ENCODE measurements at places on chromosomes 4 and X.
A peak's percentile ranks its signal among the peaks of the same experiment; 100 is the strongest.

GRCh38 chr4:6282314-6282771 is 12.7 kb downstream of the WFS1 start:
- no peak for DNase-seq

- DNase-seq = no peak
Measured at GRCh38 chr4:7647600-7648543, 213.1 kb upstream of the PSAPL1 start.

DNA sequence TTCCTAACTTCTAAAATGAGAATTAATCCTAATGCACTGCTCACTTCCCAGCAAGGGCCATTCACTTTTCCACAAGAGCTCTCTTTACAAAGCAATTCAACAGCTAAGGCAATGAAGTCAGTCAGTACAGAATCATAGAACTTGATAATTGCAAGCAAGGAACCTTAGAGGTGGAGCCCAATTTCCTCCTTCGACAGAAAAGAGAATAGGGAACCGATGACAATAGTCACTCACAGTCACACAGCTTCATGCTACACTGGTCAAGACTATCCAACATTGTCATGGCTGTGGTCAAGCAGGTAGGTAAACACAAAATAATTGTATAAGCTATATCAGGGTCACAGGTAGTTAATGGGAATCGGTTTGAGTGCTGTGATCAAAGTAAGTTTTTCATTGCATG is 90.0 kb downstream of the ELOVL6 start:
- DNase-seq = no peak

DNA sequence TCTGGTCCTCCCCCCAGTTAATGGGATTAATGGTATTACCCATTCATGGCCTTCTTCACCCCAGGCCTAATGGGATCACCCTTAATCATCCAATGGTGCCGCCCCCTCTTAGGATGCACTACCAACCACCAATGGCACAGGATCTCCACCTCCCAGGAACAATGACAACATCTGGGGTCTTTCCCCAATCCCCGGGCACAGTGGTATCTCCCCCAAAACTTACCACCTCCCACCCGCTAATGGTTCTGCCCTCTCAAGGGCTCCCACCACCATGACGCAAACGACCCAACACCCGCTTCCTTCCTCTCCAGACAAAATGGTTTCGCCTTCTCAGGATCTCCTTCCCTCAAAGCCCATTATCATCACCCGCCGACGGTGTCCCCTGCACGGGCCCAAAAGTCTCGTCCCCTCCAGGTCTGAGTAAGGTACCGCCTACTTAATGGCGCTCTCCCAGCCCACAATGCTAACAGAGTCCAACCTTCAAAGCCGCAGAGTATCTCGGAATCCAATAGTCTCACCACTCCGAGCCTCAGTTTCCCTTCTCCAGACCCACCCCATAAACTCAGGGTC is 458 bp downstream of the GRIPAP1 start:
- peak; percentile 34 for DNase-seq

GRCh38 chr4:13546941-13547484 is 2.7 kb upstream of the NKX3-2 start:
- DNase-seq = peak; percentile 52

DNA sequence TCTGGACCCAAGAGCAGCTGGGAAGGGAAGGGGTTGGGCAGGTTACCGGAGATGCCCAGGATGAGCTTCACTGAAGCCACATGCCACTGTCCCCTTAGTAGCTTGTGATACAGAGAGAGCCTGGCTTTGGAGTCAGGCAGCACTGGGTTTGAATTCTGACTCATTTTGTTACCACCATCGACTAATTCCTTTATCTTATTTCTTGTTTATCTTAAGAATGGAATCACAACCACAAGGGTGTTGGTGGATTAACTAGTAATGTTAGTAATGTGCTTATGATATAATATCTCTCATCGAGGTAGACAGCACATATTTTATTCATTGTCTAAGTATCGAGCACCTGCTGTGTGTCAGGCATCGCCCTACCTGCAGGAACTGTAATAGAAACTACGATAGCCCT is 17.7 kb upstream of the STX18 start:
- DNase-seq = no peak

- DNase-seq = no peak
Measured at GRCh38 chr4:128444544-128445302, 157.1 kb upstream of the PGRMC2 start.

GRCh38 chr4:110106931-110107296 is 91.5 kb downstream of the ELOVL6 start:
- peak; percentile 15 for DNase-seq

GRCh38 chr4:124414276-124415040 is 298.1 kb downstream of the ANKRD50 start:
- no peak for DNase-seq

DNA sequence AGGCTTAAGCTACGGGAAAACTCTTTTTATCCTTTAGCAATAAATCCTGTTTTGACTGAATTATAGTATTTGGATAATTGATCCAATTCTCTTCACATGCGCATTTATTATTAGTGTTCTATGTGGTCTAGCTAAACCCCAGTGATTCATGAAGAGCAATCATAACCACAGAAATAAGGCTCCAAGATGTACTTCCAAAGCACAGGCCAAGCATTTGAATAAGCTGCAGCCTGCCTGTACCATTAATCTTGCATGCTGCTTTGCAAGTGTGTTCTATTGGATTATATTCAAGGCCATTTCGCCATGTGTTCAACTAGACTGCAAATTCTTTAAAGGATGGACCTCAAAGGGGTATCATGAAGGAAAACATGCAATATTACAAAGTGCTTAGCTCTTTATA is 385.2 kb upstream of the FAT1 start:
- no peak for DNase-seq

DNA sequence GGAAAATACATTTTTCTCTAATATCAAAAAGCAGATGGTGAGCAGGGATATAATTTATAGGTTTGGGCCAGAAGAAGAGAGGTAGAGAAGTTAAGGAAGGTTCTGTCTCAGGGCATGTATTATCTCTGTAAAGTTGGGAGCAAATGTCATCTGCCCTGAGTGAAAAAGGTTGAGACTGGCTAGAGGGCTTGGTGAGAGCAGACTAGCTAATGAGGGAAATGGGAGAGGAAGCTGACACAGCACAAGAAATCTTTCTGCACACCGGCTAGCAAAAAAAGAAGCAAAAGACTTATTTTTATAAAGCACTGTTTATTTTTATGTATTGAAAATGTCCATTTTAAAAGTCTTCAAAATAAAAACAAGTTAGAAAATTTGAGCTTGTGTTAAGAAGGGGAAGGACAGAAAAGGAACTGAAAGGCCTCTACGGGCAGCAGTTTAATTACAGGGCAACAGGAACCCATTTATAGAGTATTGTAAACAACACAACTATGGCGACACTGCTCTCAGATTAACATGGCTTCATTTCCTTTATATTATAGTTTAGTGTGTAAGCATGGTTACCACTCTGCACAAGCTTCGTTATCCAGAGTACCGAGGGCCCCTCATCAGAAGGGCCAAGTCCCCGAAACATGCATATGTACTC is 17.4 kb downstream of the CD40LG start:
- no peak for DNase-seq

DNA sequence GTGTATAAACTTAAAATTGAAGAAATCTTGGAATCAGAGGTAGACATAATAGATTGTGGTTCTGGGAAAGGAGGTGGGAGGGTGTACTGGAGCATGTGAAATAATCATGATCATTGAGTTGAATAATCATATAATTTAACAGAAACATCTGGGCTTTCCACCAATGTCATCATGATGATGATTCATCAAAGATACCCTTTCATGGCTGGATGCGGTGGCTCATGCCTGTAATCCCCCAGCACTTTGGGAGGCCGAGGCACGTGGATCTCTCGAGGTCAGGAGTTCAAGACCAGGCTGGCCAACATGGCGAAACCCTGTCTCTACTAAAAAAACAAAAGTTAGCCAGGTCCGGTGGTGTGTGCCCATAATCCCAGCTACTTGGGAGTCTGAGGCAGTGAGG is 6.7 kb upstream of the RUFY3 start:
- no peak for DNase-seq

DNA sequence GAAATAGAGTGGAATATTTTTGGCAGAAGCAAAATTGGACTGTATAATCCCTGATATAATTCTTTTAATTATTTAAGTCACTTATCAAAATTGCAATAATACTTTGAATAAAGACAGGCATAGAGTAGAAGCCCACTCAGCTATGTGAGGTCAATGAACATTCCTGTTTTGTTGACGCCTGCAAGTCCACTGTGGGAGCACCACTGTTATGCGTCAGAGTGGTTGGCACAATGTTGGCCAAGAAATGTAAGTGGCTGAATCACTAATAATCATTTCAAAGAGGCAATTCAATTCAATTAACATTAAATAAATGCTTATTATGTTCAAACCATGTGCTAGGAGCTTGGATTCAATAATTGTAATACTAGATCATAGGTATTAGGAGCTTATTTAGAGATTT is 221.0 kb downstream of the SPCS3 start:
- no peak for DNase-seq

DNA sequence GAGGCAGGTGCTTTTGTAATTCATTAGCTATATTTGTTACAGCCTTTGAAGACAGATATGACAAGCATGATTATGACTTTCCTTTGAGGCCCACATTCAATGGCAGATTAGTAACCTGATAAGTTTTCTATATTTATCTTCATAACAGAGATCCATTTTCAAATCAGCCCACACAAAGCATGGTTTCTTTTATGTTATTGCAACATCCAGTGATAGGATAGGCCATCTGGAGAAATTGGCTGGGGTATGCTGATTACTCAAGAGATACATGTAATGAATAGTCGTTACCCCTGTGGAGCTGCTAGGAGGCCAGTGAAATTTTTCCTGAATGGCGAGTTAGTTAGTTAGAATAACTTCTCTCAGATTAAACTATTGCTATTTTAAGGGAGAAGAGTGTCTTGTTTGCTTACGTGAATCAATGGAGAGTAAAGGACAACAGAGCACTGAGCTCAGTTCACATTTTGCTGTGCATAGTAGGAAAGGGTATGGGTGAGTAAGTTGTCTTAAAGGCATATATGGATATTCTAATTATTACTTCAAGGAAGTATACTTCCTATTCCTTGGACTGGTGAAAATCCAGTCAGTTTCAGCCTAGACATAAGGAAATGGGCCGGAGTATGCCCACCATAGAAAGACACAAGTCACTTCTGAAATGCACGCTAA is 79.2 kb upstream of the DKK2 start:
- DNase-seq = no peak

GRCh38 chr4:183182873-183183725 is 84.0 kb downstream of the WWC2 start:
- no peak for DNase-seq

GRCh38 chr4:137131201-137131600 is 401.1 kb downstream of the PCDH18 start:
- DNase-seq = no peak

DNA sequence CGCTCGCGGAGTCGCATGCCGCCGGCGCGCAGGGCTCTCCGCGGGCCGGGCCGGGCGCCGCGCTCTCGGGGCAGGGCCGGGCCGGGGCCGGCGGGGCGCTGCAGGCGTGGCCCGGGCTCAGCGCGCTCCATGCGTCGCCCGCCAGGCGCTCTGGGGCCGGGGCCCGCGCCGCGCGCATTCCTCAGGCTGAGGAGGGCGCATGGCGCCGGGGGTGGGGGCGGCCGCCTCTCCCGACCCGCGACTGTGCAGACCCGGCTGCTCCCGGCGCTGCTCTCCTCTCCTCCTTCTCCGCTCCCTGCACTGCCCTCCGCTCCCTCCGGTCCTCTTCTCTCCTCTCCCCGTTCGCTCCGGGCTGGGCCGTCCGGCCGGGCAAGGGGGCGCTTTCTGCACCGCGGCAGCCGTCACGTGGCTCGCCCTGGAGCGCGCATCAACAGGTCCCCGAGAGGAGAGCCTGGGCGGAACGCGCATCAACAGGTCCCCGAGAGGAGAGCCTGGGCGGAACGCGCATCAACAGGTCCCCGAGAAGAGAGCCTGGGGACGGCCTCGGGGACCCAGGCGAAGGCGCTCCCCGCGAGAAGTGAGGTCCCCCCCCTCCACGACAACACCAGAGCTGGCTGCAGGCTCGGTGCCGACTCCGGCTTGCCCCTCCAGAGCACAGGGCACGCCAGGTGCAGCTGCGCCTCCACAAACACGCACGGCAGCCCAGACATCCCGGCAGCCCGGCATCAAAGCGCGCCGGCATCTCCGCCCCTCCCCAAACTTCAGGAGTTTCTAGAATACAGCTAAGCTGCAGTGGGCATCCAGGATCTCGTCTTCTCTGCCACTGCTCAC is 12.9 kb downstream of the PPP2R3B start:
- peak; percentile 51 for DNase-seq

- DNase-seq = no peak
Measured at GRCh38 chr4:115274545-115274944, 161.1 kb upstream of the NDST4 start.

DNA sequence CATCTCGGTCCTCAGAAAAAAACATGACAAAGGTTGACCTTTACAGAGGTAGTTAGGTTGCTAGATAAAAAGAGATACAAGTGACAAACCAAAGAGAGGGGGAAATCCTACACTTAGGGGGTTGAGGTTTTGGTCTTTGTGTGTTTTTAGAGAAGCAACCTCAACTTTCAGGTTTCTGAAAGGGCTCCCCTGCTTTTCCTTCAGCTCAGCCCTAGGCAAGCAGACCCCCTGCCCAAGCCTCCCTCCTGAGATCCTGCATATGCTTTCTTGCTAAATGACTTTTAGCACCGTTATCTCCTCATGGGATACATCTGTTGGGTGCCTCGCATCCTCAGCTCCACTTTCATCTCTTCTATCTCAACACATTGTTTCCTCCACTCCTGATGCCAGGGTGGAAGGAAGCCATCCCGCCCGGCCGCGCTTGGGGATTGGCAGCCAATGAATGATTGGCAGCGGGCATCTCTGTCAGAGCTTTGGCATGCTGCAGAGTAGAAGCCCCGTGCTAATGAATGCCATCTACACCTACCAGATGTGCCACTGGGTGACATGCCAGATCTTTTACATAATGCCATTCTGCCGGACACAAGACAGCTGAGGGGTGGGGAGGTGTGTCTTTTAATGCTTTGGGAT is 15.0 kb upstream of the PRDM8 start:
- DNase-seq = peak; percentile 46

DNA sequence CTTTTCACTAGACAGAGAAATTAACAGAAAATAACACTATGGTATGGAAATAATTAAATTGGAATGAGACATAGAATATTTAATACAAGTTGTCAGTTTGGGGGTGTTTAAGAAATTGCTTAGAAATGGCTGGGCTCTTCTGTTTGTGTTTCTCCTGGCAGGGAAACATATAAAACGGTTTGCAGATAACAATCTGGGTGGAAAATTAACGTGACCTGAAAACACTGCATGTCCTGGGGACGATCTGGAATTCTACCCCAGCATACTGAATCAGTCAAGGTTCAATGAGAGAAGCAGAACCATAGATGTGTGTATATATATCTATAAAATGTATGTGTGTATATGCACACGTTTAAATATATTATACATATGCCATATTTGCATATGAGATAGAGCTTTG is 109.8 kb downstream of the SPATA18 start:
- no peak for DNase-seq

- DNase-seq = no peak
Measured at GRCh38 chrX:11450354-11450753, 157.1 kb downstream of the AMELX start.

GRCh38 chrX:39073131-39073530 is 271.9 kb downstream of the MID1IP1 start:
- DNase-seq = no peak

- DNase-seq = peak; percentile 21
Measured at GRCh38 chr4:140829825-140830224, 73.6 kb upstream of the TBC1D9 start.

Measured in GM20000 (cell line).